ENCODE measurements at places on chromosomes 7 and 10.

DNA sequence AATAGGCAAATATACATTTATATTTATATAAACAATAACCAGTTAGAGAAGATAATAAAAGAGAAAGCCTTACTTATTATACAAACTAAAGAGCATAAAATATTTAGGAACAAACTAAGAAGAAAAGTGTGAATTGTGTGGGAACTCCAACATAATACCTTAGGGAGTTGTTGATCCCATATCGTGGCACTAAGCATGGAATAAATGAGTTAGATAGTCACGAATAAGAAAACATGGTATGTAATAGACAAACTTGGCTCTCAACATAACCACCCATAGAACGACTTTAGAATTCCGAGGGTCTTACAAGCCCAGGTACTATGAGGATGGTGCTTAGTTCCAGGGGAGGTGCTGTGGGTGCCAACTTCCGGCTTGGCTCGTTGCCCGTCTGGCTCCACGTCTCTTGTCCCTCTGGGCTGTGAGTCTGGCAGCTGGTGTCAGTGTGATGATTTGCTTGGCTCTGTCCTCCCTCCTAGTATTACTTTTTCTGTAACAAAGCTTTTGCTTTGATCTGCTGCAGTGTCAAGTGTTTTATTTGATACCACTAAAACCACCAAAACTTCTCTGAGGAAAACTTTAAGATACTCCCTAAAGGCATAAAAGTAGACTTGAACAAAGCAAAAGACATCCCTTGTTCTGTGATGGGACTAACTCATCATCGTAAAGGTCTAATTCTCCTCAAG is 9.5 kb upstream of the RBM20 start:
- DNase-seq = peak; percentile 58

- no peak for DNase-seq
Observed at GRCh38 chr7:22945584-22945983, 68.3 kb downstream of the HYCC1 start.

DNA sequence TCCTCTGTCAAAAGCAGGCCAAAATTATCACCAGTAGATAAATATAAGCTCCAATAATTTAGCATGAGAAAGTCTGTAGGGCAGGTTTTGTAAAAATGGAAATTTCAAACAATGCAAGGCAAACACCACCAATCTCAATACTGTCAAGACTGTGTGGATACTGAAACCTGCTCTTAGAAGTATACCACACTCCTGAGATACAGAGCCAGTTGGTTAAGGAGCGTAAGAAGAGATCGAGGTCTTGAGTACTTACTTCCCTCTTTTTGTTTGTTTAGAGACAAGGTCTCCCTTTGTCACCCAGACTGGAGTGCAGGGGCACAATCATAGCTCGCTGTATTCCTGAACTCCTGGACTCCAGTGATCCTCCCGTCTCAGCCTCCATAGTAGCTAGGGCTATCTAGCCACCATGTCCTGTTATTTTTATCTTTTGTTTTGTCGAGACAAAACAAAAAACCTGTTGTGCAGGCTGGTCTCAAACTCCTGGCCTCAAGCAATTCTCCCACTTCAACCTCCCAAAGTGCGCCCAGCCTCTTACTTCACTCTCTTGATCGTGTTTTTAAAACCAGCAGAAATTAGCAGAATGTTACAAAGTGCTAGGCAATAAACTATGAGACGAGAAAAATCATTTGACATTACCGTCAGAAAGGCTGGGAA is 205.7 kb downstream of the PARD3 start:
- DNase-seq = no peak

- no peak for DNase-seq
Observed at GRCh38 chr7:28130277-28130676, 50.3 kb downstream of the JAZF1 start.

GRCh38 chr10:16195178-16195769 is 241.5 kb upstream of the PTER start:
- no peak for DNase-seq

GRCh38 chr7:133534816-133535215 is 281.9 kb downstream of the EXOC4 start:
- DNase-seq = no peak

DNA sequence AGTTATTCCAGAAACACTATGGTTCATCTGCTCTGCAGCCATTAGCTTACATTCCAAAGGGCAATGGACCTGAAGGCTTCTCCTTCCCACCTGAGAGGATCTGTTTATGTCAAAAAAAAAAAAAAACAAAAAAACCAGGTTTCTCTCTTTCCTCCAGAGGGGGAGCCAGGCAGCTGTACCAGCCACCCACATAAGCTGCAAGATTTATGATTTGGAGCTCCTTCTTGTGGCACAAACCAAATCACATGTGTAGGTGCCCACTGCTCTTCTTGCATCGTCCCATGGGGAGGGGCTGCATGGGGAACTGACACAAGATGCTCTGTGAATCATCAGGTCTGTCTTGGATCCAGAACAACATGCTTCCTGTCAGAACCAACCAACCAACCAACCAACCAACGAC is 231.6 kb upstream of the IGFBP3 start:
- DNase-seq = no peak

DNA sequence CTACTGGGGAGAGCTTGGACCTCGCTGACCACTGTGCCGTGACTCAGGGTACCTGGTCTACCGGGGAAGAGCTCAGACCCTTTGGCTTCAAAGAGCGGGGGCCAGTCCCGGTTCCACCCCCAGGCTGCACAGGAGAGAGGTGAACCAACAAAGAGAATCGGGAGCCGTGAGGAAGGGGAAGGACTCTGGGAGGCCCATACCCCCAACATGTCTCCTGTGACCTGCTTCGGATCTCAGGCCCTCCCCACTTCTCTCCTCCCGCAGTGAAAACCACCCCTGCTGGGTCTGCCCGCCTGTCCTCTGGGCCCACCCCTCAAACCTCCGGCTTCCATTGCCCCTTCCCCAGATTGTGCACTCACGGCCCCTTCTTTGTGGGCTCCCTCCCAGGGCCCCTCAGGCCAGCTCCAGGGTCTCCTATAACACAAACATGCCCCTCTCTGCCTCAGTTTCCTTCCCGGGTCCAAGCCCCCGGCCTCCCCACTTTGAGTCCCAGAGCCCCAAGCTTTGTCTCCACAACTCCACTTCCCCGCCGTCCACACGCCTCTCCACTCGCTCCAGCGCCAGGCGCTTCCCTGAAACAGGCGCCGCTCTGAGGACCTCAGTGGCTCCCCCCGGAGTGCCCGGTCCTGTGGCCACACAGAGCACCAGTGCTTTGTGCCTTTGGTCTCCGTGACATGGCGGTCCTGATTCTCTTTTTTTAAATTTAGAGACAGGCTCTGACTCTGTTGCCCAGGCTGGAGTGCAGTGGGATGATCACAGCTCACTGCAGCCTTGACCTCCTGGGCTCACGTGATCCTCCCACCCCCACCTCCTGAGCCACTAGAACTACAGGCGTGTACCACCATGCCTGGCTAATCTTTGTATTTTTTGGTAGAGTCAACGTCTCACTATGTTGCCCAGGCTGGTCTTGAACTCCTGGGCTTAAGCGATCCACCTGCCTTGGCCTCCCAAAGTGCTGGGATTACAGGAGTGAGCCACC is 7.5 kb upstream of the INTS1 start:
- DNase-seq = no peak

GRCh38 chr7:86768394-86768793 is 124.7 kb downstream of the GRM3 start:
- DNase-seq = no peak

GRCh38 chr7:159016591-159016990 is 128.1 kb downstream of the VIPR2 start:
- DNase-seq = no peak

GRCh38 chr7:111210043-111210442 is 119.1 kb downstream of the LRRN3 start:
- DNase-seq = no peak

DNA sequence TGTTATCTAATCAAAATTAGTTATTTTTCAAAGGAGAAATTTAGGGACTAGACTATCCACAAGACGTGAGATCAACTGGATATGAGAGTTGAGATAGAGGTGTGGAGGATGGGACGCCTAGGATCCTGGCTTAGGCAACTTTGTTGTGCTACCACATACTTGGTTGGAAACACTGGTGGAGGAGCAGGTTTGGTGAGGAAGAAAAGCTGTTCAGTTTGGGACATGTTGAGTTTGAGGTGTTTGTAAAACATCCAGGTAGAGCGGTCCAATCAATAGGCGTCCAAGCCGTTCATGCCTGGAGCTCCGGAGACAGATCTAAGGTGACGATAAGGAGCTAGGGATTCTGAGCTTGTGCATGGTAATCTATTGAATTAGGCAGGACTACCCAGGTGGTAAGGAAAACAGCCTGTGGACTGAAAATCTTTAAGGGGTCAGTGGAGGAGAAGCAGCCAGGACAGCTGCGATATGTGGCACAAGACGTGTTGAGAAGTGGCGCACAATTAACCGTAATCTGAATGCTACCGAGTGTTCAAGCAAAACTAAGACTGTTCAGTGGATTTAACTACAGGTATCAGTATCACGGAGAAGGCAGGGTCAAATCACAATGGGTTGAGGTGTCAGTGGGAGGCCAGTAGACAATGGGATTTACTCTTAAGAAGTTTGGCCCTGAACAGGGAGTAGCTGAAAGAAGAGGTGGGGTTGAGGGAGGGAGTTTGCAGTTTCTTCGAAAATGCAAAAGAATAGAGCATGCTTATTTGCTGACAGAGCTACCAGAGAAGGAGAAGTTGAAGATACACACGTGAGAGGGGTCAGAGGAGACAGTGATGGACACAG is 16.1 kb upstream of the TRPV6 start:
- DNase-seq = no peak

- no peak for DNase-seq
Observed at GRCh38 chr7:1669064-1669951, 769 bp upstream of the ELFN1 start.

DNA sequence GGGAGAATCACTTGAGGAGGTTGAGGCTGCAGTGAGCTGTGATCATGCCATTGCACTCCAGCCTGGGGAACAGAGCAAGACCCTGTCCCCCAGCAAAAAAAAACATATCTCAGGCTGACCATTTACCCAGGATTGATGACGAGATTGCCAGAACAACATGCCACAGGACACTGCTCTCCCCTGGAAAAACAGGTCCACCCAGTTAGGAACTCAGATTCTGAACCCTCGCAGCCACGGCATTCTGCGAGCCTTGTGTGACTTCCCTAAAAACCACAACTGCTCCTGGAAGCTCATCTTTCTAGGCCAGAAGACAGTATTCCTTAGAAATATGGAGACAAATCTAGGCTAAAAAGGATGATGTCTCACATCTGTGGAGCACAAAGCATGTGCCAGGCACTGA is 42.1 kb upstream of the SH2B2 start:
- DNase-seq = no peak

Measured in small intestine (tissue), 16 donors.